Epithelial cell of proximal tubule (primary cell): ENCODE measurements at places on chromosomes 11 and 22. TPM values are rescaled to one million over a fixed set of nuclear protein-coding genes. Genes with fewer than 3 reads are reported as not detected.

The VSIG10L2 gene
- not detected in 2 replicates for total RNA-seq

GRCh38 chr22:32710896-32711295 is 90.6 kb upstream of the TIMP3 start:
- no peak for DNase-seq

GRCh38 chr11:64560139-64560771 is 30.8 kb upstream of the SLC22A12 start:
- DNase-seq: no peak

The LIF gene
- total RNA-seq: 48.7 and 49.8 TPM in 2 replicates

DNA sequence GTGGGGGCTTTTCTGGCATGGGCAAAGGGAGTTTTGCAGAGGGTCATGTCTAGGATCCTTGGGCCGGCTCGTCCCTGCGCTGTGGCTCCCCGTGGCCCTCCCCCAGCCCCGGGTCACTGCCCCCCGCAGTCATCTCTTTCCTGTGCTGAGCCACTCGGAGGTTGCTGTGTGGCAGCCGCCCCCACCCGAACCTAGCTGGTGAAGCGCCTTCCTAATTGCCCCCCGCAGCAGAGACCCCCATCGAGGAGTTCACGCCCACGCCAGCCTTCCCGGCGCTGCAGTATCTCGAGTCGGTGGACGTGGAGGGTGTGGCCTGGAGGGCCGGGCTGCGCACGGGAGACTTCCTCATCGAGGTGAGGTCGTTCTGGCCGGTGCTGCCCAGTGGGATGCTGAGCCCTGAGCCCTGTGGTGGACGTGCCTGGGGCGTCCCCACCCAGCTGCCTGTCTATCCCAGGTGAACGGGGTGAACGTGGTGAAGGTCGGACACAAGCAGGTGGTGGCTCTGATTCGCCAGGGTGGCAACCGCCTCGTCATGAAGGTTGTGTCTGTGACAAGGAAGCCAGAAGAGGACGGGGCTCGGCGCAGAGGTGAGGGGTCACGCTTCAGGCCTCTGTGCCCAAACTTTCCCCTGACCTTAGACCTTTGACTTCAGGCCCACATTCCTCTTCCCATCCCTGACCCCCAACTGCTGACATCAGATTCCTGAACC is 32.0 kb downstream of the SHANK3 start:
- DNase-seq: no peak

- no peak for DNase-seq
These were observed 69.7 kb upstream of the SLC6A5 start for GRCh38 chr11:20529757-20530156.

DNA sequence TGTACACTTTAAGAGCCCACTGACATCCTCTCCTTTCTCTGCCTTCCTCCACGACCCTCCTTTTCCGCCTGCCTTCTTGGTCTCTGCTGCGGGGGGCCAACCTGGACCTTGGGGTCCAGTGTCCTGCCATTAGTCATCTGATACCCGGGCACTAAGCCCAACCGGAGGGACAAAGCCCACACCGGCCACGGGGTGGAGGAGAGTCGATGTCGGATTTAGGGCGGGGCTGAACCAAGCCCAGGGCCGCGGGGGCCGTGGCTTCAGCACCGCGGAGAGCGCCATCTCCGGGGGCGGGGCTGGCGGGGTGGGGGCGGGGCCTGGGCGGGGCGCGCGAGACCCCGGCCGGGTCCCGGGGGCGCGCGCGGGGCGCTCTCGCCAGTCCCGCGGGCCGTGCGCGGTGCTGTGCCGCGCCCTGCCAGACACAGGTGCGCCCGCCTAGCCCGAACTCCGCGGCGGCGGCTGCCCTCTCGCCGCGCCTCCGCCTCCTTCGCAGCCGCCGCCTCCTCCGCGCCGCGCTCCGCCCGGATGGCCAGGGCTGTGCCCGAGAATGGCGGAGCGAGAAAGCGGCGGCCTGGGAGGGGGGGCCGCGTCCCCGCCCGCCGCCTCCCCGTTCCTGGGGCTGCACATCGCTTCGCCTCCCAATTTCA is at the start of gene MAPK8IP1:
Gene MAPK8IP1 (plus strand): TSS at position 378 of the 647 bp plus-strand sequence. CDS start 170 bp downstream, at position 548.
- DNase-seq: no peak

The ACTN3 gene
- total RNA-seq: not detected in 2 replicates

The MUC6 gene
- total RNA-seq: not detected in 2 replicates

The RASGRP2 gene
- total RNA-seq: not detected in 2 replicates

DNA sequence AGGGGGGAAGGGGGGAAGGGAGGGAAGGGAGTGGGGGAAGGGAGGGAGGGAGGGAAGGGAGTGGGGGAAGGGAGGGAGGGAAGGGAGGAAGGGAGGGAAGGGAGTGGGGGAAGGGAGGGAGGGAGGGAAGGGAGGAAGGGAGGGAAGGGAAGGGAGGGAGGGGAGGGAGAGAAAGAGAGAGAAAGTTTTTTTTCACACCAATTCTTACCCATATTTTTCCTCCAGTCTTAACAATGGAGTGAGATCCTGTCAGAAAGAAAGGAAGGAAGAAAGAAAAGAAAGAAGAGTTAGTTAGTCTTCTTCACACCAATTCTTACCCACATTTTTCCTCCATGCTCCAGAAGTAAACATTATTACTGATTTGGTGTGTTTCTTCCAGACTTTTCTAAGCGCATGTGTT is 3.0 kb upstream of the OR2AT4 start:
- DNase-seq: no peak

DNA sequence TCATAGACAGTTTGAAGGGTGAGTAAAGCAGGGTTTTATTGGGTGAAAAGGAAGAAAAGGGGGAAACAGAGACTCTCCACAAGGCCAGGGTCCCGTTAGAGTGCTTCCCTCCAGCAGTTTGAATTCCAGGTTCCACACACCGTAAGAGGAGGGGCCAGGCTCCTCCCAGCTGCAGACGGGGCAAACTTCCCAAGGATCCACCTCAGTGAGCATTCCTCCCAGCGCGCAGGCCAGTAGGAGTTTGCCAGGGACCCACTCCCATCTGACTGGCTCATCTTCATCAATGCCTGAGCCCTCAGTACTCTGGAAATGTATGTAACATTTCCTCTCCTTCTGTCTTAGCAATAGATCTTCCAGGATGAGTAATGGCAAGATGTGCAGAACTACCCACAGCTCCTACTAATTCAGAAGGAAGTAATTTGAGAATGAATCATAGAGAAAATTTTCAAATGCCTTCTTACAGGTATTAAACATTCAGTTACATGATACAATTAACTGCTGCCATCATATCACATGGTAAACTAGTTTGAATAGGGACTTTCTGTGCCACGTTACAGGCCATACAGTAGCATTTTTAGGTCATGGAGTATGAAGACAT is 34.0 kb upstream of the TRPC6 start:
- DNase-seq: no peak

DNA sequence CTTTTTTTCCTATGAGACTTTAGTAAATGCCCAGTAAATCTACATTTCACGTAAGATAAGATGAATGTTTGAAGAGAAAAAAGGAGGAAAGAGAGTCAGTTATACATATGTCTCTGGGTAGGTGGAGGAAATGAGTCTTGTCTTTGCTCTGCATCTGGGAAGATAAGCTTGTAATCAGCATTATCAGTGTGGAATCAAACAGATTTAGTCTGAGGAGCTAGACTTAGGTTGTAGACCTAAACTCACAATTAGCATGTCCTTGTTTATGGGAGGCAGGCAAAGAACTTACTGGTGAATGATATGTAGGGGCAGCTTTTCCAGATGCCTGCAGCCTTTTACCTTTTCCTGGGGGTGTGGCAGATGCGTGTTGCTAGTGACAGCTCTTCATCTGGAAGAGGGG is 962.3 kb downstream of the TBC1D22A start:
- DNase-seq: no peak

The TTC36 gene
- 1.6 TPM in 1 of 2 replicates, not detected in the other for total RNA-seq

The RTN4R gene
- total RNA-seq: 12.1 and 18.6 TPM in 2 replicates

DNA sequence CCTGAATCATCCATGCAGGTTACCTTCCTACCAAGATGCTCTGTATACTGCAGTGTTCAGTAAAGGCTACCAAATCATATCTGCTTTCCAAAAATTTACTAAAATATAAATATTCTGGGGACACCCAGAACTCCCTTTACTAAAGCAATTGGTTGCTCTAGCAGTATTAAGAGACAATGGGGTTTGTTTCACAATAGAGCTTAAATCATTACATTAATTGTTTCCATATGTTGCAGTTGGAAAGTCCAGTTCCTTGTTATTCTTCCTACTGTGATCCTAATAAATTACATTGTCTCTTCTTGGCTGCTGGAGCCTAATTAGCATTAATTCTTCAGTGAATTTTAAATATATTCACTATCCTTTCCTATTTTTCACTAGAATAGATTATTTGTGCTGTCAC is 316.0 kb upstream of the MTNR1B start:
- no peak for DNase-seq

The CNGA4 gene
- total RNA-seq: not detected in 2 replicates

The TMEM41B gene
- total RNA-seq: 36.8 and 38.0 TPM in 2 replicates

The PHETA2 gene
- total RNA-seq: 10.9 and 11.2 TPM in 2 replicates

DNA sequence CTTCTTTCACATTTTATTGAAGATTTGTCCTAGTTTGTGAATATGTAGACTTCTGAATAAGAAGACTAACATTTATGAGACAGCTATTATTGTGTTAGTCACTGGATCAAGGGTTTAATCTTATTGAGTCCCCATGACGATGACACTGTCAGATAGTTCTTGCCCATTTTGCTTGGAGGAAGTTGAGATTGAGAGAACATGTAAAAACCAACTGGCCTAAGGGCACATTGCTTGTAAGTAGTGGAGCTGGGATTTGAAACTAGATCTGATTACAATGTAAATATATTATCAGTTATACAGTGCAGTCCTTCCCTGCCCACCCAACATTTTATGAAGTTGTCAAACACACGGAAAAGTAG is 134.7 kb downstream of the HIPK3 start:
- no peak for DNase-seq

The PDE2A gene
- 0.36 and 0.69 TPM in 2 replicates for total RNA-seq

DNA sequence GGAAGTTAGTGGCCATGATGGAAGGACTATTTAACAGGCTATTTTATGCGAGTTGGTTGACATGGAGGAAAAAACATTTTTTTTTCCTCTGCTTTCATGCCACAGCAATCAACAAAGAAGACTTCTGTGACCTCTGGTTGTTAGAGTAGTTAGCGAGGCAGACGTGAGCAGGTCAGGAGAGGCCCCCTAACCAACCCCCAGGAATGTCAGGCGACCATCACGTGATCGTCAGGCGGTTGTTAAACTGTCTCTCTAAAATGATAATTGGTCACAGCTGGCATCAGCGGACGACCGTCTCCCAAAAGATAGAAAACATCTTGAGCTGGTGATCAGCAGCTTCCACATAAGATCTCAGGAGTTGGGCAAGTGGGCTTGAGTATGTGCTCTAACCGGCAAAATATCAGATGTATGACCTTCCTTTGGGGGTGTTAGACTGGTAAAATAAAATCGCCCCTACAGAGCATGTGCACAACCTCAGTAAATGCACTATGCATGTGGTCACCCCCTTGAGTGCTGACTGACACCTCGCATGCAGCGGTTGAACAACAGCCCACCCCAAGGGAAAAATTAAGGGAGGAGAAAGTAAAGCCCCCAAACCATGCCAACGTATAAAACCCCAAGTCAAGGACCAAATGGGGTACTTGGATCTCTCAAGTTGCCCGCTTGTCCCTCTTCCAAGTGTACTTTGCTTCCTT is 20.9 kb upstream of the NARS2 start:
- DNase-seq: no peak

The FGF4 gene
- not detected in 2 replicates for total RNA-seq

The NXPE4 gene
- total RNA-seq: not detected in 2 replicates

DNA sequence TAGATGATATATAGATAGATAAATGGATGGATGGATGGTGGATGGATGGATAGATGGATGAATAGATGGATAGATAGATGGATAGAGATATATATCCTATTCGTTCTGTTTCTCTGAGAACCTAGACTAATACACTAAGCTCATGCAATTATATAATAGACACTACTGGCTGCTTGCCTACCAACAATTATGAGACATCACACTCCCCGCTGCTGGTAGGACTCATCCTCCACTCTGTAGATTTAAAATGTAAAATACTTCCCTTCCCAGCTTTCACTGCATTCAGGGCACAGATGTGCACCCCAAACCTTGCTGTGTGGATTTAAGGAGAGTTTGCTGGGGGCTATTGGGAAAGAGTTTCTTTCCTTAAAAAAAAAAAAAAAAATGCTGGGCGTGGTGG is 28.3 kb upstream of the RCN1 start:
- DNase-seq: no peak

The CLTCL1 gene
- 4.3 and 5.3 TPM in 2 replicates for total RNA-seq

The ACR gene
- total RNA-seq: not detected in 2 replicates
